ENCODE measurements at places on chromosomes 7 and 10.

GRCh38 chr7:148212731-148213130 lies 377.8 kb upstream of the C7orf33 start:
- no peak for DNase-seq

DNA sequence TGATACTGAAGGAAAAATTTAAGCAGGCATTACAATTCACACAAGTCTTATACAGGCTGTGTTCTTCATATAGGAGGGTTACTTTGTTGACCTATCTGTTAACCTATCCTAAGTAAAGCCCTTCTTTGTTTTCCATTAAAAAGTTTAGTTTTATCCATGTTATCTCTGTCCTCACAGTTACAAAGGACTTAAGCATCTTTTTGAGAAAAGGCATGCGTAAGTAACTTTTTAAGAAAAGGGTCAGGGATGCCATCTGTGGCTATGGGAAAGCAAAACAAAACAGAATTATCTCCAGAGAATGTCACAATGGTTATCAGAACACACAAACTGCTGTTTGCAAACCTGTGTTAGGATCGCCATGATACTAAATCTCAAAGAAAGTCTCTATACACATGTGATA lies 295.8 kb upstream of the MTPN start:
- no peak for DNase-seq

GRCh38 chr10:4260483-4261124 lies 475.6 kb upstream of the KLF6 start:
- no peak for DNase-seq

GRCh38 chr10:113333313-113333712 lies 219.5 kb upstream of the HABP2 start:
- no peak for DNase-seq

GRCh38 chr7:70000737-70001348 lies 402.6 kb downstream of the AUTS2 start:
- DNase-seq = no peak

DNA sequence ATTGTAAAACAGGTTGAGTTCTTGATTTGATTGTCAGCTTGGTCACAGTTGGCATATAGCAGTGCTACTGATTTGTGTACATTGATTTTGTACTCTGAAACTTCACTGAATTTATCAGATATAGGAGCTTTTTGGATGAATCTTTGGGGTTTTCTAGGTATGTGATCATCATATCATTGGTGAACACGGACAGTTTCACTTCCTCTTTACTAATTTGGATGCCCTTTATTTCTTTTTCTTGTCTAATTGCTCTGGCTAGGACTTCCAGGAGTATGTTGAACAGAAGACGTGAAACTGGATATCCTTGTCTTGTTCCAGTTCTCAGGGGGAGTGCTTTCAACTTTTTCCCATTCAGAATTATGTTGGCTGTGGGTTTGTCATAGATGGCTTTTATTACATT lies 86.9 kb downstream of the EXOC4 start:
- no peak for DNase-seq

GRCh38 chr7:107946881-107947280 lies 55.9 kb downstream of the DLD start:
- DNase-seq = no peak

DNA sequence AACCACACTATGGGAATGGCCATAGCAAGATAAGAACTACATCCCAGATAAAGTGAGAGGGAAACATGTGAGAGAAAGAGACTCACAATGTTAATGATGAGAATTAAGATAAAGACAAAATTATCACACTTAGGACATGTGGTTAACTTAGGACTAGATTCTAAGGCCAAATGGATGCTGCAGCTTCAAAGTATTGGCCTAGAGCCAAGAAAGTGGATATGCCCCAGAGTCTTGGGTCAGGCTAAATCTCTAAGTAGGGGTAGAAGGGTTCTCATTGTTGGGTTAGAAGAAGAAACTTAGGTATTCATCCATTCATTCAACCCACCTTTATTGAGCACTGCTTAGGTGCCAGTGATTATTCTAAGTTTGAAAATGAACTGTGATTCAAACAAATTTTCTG lies 818.0 kb downstream of the PHTF2 start:
- DNase-seq = no peak

- DNase-seq = no peak
Measured at GRCh38 chr7:30032310-30033125, 4.3 kb downstream of the PLEKHA8 start.

DNA sequence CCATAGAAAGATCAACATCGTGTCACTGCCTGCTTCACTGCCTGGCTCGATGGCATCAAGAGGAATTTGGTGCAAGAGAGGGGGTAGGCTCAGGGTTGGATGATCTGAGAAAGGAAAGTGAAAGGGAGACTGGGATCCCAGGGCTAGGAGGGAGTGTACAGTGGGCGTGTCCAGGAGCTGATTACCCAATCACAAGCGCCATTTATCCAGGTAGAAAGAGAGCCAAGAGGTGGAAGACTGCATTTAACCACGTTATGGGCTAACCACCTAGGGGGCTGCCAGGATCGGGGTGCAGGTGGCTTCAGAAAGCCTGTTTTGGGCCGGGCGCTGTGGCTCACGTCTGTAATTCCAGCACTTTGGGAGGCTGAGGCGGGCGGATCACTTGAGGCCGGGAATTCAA lies 10.3 kb downstream of the PODXL start:
- no peak for DNase-seq

DNA sequence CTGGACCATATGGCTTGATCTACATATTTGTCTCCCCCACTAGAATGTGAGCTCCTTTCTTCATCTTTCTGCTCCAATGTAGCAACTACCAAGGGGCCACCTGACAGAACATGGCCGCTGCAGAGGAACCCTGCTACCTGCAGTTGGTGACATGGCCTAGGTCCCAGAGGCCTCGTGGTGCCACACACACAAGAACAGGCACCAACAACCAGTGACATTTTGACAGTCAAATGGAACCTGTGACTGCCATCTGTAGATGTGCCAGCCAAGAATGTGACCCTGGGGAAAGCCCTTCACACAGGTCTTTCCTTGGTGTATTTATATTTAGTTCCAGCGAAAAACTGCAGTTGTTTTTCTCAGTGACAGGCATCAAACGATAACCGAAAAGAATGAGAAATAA lies 67.9 kb upstream of the ANKRD1 start:
- no peak for DNase-seq

- no peak for DNase-seq
Measured at GRCh38 chr10:69240455-69240854, 20.3 kb downstream of the HKDC1 start.

DNA sequence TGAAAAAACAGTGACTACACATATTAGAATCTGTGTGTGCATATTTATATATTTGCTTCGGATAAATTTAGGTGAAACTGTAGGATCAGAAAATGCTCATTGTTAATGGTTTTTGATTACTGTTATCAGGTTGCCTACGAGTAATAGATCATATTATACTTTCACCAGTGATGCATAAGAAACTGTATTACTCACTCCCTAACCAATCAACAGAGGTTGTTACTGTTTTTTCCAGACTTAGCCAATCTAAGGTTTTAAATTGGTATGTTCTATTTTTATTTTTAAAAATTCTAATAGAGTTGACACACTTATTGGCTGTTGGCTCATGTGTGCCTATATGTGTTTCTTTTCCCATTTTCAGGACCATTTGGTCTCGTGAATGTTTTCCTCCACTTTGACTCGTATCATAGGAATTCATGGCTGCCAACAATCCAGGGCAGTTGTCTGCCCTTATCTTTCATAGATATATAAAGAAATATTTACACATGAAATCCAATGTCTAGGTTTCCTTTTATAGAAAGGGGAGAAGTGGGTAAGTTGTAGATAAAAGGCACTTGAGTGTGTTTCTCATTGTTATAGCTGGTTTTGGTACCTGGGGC lies 59.2 kb downstream of the ANLN start:
- DNase-seq = no peak

DNA sequence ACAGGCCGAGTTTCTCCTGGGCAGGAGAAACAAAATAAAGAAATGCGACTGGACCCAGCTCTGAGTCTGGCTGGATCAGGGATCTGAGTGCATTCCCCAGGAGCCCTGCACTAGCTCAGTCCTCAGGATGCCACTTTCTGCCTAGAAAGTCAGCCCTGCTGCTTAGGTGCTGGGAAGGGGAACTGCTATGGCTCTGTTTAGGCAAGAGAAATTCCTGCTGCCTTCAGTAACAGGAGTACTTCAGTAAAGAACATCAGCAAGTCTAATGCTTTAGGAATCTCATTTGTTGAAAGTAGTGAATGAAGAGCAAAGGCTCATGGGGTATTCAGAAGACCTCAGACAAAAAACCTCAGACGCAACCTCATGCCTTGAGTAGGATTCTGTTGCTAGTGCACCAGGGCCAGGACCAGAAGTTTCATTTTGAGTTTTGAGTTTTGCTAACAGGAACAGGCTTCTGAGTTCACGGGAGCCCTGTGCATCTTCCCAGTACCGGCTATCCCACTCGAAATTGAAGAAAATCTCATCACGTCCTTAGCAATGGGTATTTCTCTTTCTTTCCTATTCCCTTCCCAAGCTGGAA lies 170.8 kb upstream of the CDCA7L start:
- no peak for DNase-seq

DNA sequence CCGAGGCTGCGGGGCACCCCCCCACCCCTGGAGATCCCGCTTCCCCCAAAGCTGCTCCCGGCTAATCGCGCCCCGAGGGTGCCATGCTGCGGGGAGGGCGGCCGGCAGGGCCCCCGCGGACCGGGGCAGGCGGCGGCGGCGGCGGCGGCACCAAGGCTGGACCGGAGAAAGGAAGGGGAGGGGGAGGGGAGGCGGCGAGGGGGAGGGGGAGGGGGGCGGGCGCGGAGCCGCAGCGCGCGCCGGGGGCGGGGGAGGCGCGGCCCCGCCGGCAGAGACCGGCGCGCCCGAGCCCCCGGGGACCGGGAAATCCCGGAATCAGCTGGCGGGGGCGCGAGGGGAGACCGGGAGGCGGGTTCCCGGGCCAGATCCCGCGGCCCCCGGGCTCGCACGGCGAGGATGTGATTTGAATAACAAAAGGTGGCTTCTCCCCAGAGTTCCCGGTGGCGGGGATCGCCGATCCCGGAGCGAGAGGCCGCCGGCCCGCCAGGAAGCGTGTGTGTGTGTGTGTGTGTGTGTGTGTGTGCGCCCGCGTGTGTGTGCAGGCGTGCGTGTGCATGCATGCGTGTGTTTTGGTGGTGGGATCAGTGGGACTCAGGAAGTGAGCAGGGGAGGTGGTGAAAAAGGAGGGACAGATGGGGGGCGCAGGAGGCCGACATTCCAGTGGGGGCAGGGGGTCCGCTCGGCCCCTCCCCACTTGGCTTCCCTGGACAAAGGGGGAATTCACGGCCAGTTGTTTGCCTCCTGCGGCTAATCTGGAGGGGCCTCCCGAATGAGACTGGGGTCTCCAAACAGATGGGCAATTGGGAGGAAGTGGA lies 99.5 kb downstream of the HIP1 start:
- DNase-seq = peak; percentile 33

GRCh38 chr10:127216786-127217185 lies 20.4 kb upstream of the INSYN2A start:
- DNase-seq = no peak

DNA sequence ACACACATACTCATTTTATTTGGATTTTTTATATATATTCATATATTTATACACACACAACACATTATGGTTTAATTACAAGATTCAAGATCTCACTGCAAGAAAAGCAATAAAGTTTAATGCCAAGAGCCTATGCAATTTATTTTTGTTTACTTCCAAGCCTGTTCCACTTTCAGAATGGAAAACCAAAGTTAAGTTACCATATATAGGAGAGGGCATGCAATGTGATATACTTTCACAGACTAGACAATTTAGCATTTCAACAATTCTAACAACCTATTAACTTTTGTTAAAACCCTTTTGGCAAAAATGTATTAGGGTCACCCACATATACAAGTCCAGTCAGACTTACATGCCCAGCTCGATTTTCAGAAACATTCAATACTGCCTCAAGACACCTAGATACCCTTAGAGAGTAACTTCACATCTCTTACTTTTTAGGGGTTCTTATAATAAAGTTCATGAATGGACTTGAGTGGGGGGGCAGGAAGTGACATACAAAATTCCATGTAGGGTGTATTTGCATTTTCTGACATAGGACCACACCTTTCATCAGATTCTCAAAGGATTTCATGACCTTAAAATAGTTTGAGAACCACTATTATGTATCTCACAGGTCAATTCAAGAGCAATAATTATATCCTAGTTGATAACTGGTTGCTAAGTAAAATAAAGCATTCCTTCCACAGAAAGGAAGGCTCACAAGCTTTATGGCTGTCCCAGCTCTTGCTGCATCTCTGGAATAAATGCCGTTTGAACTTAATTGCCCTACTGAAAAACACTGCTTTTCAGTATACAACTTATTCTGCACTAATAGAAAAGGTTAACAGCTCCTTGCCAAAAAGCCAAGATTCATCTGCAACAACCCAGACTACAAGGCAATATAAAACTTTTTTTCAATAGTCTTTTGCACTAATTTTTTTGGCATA lies 2.5 kb downstream of the P4HA1 start:
- DNase-seq = no peak

DNA sequence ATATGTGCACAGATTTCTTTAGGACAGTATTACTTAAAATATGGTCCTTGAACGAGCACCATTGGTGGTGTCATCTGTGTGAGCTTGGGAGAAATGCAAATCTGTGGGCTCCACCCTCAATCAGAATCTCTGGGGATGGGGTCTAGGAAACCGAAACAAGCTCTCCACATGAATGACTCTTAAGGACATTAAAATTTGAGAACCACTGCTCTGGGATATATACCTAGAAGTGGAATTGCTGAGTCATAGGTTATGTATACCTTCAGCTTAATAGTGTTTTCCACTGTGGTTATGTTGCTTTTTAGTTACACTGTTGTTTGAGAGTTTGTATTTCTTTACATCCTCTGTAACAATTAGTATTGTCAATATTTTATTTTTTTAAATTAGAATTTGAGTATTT lies 24.0 kb downstream of the ZNRF2 start:
- no peak for DNase-seq

GRCh38 chr10:45429790-45430189 lies 55.8 kb downstream of the ALOX5 start:
- no peak for DNase-seq

- no peak for DNase-seq
Measured at GRCh38 chr7:6448943-6449543, 1.3 kb upstream of the DAGLB start.

DNA sequence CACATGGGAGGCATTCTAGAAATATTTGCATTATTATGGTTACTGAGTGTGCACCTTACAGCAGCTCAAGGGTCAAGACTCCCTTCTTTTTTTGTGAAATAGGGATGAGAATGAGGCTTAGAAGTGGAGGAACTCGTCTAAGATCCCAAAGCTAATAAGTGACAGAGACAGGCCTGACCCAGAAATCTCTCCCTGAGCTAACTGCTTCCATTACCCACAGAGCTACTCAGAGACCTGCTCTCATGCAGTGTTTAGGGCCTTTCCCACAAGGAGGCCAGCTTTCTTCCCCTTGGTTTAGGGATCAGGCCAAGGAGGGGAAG lies 301.7 kb downstream of the RPS24 start:
- DNase-seq = no peak

- no peak for DNase-seq
Measured at GRCh38 chr7:37942934-37943610, 22.6 kb downstream of the EPDR1 start.

DNA sequence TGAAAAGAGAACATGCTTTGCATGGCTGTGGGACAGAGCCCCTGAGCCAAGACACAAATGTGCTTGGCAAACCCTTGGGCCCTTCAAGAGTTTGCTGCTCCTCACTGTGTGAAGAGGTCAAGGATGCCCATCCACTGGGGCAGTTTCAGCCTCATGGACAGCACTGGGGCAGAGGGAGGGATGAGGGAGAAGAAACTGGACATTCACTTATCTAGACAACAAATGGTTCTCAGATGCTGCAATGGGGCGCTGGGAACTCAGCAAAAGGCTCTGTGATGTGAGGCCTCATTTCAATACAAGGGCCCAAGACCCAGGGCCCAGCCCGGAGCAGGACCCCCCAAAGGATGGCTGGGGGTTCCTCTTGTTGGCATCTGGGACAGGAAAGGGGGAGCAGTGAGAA lies 49.1 kb downstream of the EBF3 start:
- no peak for DNase-seq
